Stimulated activated CD4-positive, alpha-beta T cell treated with anti-CD3 and anti-CD28 coated beads, Interleukin-2, amount 100 ng/mL, for 48 hours (primary cell): ENCODE measurements at places on chromosomes 5 and 9.

DNA sequence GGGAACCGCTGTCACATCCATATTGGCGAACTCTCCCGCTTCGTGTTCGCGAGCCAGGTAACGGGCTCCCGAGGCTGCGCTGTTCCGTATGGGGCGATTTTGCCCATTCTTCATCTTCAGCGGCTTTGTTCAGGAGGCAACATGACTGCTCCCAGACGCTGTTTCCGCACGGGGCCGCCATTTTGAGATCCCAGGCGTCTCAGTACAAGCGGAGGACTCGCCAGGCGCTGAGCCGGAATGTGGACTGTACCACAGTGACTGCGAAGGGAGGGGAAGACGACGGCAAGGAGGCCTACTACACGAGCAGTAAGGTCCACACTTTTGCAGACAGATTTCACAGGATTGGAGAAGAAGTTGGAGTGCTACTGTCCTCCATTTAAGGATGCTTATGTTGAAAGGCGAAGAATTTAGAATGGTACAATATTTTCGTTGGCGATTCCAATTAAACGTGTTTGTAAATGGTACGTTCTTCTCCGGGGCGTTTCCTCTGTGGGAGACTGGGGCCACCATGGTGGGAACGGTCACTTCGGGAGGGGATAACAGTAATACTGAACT lies 41.6 kb upstream of the ZNF300 start:
- DNase-seq, result no peak

DNA sequence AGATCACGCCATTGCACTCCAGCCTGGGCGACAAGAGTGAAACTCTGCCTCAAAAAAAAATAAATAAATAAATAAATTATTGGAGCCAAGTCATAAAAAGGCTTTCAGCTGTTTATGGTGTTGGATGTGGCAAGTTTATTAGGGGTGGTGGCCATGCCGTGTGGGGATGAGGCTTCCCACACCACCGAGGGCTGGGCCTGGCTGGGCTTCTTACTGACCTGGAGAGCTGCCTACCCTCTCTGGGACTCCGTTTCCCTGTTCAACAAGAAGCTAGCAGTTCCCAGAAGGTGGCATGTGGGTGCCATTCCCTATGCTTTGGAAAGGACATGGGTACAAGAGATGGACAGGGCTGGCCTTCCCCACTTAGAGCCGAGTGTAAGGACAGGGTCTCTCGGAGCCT lies 22.6 kb downstream of the GPRIN1 start:
- DNase-seq, result no peak

DNA sequence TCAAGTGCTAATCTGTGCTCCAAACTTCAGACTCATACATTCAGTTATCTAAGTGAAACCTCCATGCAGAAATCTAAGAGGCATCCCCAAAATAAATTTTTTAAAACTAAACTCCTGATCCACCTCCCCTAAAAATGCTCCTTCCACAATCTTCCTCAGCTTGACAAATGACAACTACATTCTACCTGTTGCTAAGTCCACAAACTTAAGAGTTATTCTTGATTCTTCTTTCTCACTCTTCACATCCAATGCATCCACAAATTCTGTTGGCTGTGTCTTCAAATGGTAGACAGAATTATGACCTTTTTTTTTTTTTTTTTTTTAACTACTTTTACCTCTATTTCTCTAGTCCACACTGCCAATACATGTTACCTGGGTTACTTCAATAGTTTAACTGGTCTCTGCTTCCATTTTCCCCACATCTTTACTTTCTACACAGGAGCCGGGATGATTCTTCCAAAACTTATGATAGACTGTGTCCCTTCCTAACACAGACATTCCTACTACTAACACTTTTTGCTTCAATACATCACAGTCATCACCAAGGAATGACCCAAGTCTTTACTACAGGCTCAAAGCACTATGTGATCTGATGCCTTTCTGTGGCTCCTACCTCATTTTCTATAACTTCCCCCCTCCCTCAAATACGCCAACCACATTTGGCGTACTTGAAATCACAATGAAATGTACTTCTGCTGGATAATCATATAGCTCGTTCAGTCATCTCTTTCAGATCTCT lies 143.6 kb downstream of the PDE4D start:
- DNase-seq, result no peak

- no peak for DNase-seq
Observed at GRCh38 chr5:132268769-132269551, 11.5 kb downstream of the PDLIM4 start.

DNA sequence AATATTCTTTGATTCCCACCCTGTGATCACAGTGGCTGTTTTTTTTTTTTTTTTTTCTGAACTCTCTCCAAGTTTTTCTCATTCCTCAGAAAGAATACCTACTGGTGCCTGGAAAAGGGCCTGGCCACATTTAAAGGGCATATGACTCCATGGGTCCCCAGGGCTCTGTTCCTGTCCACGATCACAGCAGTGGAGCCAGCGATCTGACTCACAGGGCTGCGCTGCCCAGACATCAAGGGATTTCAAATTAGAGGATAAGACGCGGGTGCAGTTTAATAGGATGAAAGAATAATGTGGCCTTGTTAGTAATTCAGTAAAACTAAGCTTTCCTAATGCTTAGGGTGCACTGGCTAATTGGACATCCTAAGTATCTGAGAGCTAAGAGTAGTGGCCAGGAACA lies 175.1 kb upstream of the MSX2 start:
- no peak for DNase-seq

DNA sequence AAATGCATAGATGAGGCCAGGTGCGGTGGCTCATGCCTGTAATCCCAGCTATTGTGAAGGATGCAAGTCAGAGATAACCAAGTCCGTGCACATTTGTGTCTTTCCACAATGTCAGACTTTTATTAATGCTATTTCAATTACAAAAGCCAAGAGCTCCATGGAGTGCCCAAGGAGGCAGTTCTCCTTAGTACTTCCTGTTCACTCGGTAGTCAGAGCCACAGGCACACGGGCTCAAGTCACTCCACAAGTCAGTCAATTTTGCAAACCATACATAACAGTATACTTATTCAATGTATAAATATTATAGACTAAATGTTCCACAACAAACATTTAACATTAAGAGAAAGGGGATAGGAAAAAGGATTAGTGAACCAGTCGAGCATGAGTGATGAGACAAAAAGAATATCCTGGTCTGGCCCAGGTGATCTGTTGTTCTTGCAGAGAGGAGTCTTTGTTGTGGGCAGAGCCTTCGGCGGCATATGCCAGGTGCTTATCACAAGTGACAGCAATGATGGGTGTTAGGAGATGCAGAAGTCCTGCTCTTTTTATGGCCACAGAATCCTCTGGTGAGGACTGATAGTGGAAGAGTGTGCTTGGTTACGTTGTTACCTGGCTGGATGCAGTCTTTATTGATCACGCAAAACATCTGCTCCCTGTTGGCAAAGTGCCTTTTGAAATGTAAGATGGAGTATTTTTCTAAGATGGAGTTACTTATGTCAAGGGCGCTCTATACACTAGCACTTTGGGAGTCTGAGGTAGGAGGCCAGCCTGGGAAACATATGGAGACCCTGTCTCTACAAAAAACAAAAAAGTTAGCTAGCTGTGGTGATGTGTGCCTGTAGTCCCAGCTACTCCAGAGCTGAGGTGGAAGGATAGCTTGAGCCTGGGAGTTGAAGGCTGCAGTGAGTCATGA lies 167.0 kb upstream of the FBXL17 start:
- no peak for DNase-seq

DNA sequence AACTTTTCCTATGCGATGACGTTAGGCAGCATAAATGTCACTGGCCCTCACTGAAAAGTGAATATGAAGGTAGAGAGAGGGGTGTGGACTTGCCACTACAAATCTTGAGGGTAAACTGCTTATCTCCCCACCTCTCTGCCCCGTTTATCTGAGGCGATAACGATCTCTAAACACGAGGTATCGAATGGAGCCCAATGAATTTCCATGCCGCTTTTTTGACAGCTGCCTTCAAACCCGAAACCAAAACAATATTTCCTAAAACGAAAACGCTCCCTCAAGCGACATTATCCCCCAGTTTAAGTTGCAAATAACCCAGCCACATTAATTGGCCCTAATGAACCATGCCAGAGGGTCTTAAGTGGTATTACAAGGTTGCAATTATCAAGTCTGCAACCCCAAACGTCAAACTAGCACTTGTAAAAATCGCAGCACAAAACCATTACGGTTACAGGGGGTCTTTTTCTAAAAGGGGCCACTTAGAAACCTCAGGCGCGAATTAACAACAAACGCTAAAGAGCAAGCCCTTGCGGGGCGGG lies 1.4 kb downstream of the NR3C1 start:
- DNase-seq, result no peak

- DNase-seq, result no peak
Observed at GRCh38 chr5:135830876-135831275, 3.6 kb upstream of the SLC25A48 start.

GRCh38 chr9:124549016-124549415 lies 41.8 kb upstream of the NR5A1 start:
- no peak for DNase-seq
